SK-MEL-5 (cell line): ENCODE measurements at places on chromosomes 2 and 18. TPM values are rescaled to one million over a fixed set of nuclear protein-coding genes. Genes with fewer than 3 reads are reported as not detected.

DNA sequence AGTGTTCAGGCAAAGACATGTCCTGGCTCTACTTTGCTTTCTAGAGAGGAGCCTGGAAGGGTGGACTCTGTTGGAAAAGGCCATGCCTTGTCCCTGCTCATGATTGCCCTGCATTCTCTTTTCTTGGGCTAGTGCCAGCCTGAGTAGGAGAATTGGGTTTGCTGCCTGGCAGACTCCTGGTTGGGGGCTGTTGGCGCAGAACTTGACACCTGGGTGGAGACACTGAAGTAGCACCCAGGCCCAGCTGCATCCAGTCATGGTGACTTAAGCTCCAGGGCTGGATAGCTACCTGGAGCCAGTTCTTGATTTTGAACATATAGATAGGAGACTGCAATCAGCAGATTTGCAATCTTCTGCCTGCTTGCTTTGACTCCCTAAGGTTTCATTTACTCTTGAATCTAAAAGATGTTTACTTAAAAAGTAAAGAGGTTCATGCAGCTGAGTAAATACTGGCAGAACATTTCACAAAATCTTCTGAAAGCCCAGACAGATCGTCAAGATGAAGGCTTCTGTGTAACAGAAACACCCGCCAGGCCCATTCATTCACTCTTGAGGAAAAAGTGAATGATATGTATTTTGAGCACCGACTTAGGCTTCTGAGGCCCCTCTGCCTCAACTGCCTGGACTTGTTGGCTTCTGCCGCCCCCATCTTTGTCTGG, 38.0 kb upstream of the YWHAQ start:
- DNase-seq: no peak

DNA sequence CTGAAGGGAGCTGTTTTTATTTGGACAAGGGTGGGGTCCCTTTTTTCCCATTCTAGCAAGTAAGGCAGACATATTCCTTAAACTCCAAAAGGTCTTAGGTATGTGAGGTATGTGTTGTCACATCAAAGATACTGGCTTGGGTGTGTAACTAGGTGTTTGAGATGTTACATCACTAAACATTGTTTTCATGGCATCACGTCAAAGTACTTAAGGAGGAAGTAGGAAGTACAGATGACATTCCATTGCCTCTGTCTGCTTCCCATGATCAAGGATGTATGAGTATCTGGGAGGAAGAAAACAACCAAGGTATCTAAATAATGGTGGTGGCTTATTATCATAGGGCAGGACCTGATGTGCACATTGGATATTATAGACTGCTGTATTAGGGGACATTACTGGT, 39.3 kb downstream of the CD302 start:
- DNase-seq: no peak

LOXHD1 gene
- total RNA-seq: not detected in 2 replicates

ALK gene
- 3.7 and 4.8 TPM in 2 replicates for total RNA-seq
